Heart right ventricle (tissue), 16 donors: ENCODE measurements at places on chromosomes 11 and 22. TPM values are rescaled to one million over a fixed set of nuclear protein-coding genes. Genes with fewer than 3 reads are reported as not detected.

Gene RASGRP2
- polyA plus RNA-seq, result 31.3 TPM

- no peaks in the 10 kb centered on the region for H3K27me3 ChIP-seq
- no peak for DNase-seq
- no peaks in the 10 kb centered on the region for H3K4me1 ChIP-seq
- H3K4me3 ChIP-seq, result no peak overlapping the region
- H3K27ac ChIP-seq, result no peak overlapping the region
Measured at GRCh38 chr11:4884361-4884760, 2.7 kb downstream of the OR51T1 start.

- no peak overlapping the region for H3K4me3 ChIP-seq
- H3K27me3 ChIP-seq, result no peaks in the 10 kb centered on the region
- H3K4me1 ChIP-seq, result peaks cover 23% of the 10 kb centered on the region
- DNase-seq, result no peak
Measured at GRCh38 chr22:25029181-25029580, 76.7 kb downstream of the KIAA1671 start.

DNA sequence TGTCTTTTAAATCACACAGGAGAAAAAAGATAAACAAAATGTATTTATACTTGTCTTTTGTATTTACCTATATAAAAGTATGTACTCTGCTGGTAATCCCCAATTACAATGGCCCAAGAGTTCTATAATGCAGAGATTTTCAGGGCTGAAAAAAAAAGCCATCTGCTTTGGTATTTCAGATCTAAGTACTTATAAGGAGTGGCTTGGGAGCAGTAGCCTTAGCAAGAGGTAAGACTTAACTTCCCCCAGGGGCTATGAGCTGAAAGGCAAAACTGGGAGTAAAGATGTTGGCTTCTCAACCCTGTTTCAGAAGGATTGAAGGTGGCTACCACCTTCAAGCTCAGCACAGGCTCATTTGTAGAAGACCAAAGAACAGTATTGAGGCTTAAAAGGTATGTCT lies 35.3 kb upstream of the EP300 start:
- H3K27me3 ChIP-seq, result no peaks in the 10 kb centered on the region
- no peak overlapping the region for H3K4me3 ChIP-seq
- H3K27ac ChIP-seq, result no peak overlapping the region
- no peaks in the 10 kb centered on the region for H3K4me1 ChIP-seq
- no peak for DNase-seq

- H3K36me3 ChIP-seq, result peaks cover 66% of the 10 kb centered on the region
- no peak for DNase-seq
- H3K4me3 ChIP-seq, result no peak overlapping the region
- no peaks in the 10 kb centered on the region for H3K4me1 ChIP-seq
- no peaks in the 10 kb centered on the region for H3K27me3 ChIP-seq
Measured at GRCh38 chr11:74627381-74627780, 35.0 kb downstream of the POLD3 start.

DNA sequence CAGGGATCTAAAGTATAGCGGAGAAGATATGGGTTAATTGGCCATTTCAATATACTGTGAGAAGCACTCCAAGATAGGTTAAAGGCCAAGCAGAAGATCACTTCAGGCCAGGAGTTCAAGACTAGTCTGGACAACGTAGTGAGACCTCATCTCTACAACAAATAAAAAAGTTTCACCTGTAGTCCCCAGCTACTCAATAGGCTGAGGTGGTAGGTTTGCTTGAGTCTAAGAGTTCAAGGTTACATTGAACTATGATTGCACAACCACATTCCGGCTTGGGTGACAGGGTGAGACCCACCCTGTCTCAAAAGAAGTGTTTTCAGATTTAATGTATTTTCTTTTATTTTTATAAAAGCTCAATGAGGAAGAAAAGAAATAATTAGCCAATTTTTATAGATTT lies 25.4 kb downstream of the PATL1 start:
- H3K27me3 ChIP-seq, result no peaks in the 10 kb centered on the region
- no peak overlapping the region for H3K27ac ChIP-seq
- H3K4me1 ChIP-seq, result no peaks in the 10 kb centered on the region
- H3K4me3 ChIP-seq, result no peak overlapping the region
- peaks cover 10% of the 10 kb centered on the region for H3K36me3 ChIP-seq
- no peak for DNase-seq

DNA sequence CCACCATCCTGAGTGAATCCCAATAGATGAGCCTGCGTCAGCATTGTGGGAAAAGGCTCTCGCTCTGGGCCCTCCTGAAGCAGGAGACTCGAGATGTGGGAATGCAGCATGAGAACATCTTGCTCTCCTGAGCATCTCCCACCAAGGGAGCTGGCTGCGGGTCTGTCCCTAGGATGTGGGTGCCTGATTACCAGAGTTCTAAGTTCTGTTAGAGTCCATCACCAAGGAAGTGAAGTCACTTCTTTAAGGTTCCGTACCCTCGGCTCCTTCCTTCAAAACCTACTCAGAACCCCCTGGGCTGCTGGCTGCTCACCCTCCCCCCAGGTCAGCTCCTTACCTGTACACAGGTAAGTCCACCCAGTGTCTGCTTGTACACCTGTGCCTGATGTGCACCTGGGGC lies 100.5 kb upstream of the IGLL5 start:
- H3K4me1 ChIP-seq, result no peaks in the 10 kb centered on the region
- no peaks in the 10 kb centered on the region for H3K36me3 ChIP-seq
- no peak overlapping the region for H3K4me3 ChIP-seq
- DNase-seq, result no peak

- no peaks in the 10 kb centered on the region for H3K27me3 ChIP-seq
- H3K4me3 ChIP-seq, result no peak overlapping the region
- no peak overlapping the region for H3K27ac ChIP-seq
- DNase-seq, result no peak
Measured at GRCh38 chr11:16982809-16983208, 31.4 kb downstream of the PLEKHA7 start.

DNA sequence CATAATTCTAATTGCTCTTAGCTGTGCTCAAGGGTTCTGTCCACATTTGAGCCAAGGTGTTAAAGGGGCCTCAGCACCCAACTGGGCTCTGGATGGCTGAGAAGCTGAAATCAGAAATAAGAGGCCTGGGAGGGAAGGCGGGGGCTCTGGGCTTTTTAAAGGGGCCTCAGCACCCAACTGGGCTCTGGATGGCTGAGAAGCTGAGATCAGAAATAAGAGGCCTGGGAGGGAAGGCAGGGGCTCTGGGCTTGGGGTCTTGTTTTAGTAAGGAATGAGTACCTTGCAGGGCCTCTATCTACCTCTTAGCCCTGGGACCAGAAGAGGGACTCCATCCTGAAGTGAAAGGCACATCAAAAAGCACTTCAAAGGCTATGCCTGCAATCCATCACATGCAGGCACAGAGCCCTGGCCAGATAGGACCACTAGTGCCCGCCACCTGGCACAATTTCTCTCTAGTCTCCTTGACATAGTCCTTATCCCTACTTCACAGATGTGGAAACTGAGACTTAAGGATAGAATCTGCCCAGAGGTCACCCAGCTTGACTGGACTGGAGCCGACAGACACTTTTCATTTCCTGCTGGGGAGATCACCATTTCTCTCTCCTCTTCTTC lies 35.6 kb downstream of the DKK3 start:
- DNase-seq, result no peak
- H3K27me3 ChIP-seq, result no peaks in the 10 kb centered on the region
- no peaks in the 10 kb centered on the region for H3K36me3 ChIP-seq
- no peak overlapping the region for H3K4me3 ChIP-seq
- H3K4me1 ChIP-seq, result peaks cover 75% of the 10 kb centered on the region
- H3K27ac ChIP-seq, result peak overlapping the region; percentile 92

GRCh38 chr11:36469881-36470802 lies 39.9 kb downstream of the TRAF6 start:
- no peaks in the 10 kb centered on the region for H3K36me3 ChIP-seq
- H3K27ac ChIP-seq, result no peak overlapping the region
- no peak overlapping the region for H3K4me3 ChIP-seq
- no peaks in the 10 kb centered on the region for H3K27me3 ChIP-seq
- peaks cover 22% of the 10 kb centered on the region for H3K4me1 ChIP-seq
- no peak for DNase-seq
